ENCODE measurements at places on chromosomes 6 and 20.

GRCh38 chr6:159499034-159499433, 194.0 kb downstream of the SOD2 start:
- H3K4me1 ChIP-seq: no peaks in the 10 kb centered on the region
- DNase-seq: no peak
- H3K36me3 ChIP-seq: no peaks in the 10 kb centered on the region
- no peak overlapping the region for H3K27ac ChIP-seq
- H3K4me3 ChIP-seq: no peak overlapping the region

- no peak overlapping the region for H3K27ac ChIP-seq
- H3K4me1 ChIP-seq: no peaks in the 10 kb centered on the region
- H3K27me3 ChIP-seq: no peaks in the 10 kb centered on the region
- H3K36me3 ChIP-seq: peaks cover 77% of the 10 kb centered on the region
Observed at GRCh38 chr20:20491110-20491783, 123.3 kb downstream of the INSM1 start.

GRCh38 chr6:37029249-37029971, 24.0 kb downstream of the FGD2 start:
- no peaks in the 10 kb centered on the region for H3K27me3 ChIP-seq
- H3K4me3 ChIP-seq: no peak overlapping the region
- peak overlapping the region; percentile 53 for H3K27ac ChIP-seq

DNA sequence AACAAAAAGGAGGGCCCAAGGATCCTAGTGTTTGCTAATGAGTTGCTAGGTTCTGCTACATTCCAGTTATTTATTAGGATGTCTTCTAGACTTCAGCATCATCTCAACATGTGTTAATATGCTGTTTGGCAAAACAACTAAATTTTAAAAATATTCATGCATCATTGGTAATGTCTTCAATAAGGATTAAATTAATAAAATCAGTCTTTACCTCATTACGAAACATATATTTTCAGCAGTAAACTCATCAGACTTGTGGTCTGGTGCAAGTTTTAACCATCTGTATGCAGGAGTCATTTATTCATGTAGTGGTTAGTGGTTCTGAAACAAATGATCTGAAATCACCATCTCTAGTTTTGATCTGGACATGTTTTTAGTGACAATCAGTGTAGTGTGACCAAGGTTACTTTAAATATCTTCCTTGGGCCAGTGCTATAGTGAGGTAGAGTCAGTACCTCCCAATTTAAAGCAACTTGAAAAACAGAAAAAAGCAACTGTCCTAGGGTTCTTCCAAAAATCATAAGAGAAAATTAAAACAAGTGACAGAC, 85.0 kb upstream of the KCNK16 start:
- H3K27me3 ChIP-seq: no peaks in the 10 kb centered on the region
- no peak overlapping the region for H3K4me3 ChIP-seq
- H3K36me3 ChIP-seq: no peaks in the 10 kb centered on the region

DNA sequence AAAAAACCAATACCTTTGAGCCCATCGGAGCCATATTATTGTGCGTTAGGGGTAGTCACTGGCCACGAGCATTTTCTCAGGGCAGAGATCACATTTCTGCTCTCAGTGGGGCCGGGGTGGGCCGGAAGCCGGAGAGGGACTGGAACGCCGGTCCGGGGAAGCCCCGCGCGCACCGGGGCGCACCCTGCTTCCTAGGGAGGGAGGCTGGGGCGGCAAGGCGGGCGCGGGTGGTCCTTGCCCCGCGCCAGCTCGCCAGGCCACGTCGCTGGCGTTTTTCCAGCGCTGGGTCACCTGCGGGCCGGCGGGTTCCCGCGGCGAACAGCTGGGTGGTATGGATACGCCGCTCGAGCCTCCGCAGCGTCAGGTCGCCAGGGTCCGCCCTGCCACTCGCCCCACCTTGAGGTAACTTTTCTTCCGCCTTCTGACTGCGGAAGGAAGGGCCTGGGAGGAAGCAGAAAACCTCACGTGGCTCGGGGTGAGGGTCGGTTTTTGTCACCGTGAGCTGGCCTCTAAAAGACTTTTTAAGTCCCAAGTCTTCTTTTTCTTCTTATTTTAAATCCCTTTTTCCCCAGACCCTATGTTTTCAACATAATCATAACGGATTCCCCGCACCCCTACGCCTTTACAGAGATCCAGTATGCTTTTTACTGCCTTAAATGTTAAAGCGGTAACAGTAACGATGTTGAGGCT, 2.7 kb upstream of the EEF1A1 start:
- H3K27ac ChIP-seq: peak overlapping the region; percentile 100
- H3K36me3 ChIP-seq: peaks cover 4% of the 10 kb centered on the region

GRCh38 chr6:128511506-128511905, 8.9 kb downstream of the PTPRK start:
- peaks cover 5% of the 10 kb centered on the region for H3K4me1 ChIP-seq
- no peak overlapping the region for H3K4me3 ChIP-seq
- DNase-seq: no peak
- H3K27me3 ChIP-seq: peaks cover 18% of the 10 kb centered on the region
- peak overlapping the region; percentile 58 for H3K27ac ChIP-seq
- no peaks in the 10 kb centered on the region for H3K36me3 ChIP-seq

- H3K27me3 ChIP-seq: no peaks in the 10 kb centered on the region
- no peaks in the 10 kb centered on the region for H3K36me3 ChIP-seq
- no peak for DNase-seq
- H3K27ac ChIP-seq: no peak overlapping the region
- H3K4me3 ChIP-seq: no peak overlapping the region
Observed at GRCh38 chr6:135861189-135861588, 9.7 kb downstream of the PDE7B start.

DNA sequence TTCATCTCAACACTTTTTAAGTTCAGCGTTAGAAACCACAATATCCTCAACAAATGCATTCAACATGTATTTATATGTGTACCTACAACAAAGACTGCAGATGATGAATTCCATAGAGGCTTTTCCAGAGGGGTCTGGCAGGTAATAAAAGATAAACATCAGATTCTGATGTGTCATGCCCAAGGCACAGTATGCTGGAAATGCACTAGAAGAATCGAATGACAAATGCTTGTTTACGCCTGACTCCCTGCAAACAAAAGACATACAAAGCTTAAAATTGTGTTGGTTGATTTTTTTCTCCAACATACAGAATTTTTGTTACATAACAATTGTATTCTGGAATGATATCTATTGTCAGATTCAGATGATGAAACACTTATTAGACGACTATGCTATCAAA, at the start of gene LGSN:
LGSN (minus strand) TSS at position 45 of the 400 bp plus-strand sequence; CDS start at position 5, 40 bp downstream.
- no peak within 1 kb of the TSS for H3K27ac ChIP-seq
- no peaks in the 10 kb centered on the region for H3K36me3 ChIP-seq
- H3K27me3 ChIP-seq: no peaks in the 10 kb centered on the region
- no peak for DNase-seq
- no peak within 1 kb of the TSS for H3K4me3 ChIP-seq

DNA sequence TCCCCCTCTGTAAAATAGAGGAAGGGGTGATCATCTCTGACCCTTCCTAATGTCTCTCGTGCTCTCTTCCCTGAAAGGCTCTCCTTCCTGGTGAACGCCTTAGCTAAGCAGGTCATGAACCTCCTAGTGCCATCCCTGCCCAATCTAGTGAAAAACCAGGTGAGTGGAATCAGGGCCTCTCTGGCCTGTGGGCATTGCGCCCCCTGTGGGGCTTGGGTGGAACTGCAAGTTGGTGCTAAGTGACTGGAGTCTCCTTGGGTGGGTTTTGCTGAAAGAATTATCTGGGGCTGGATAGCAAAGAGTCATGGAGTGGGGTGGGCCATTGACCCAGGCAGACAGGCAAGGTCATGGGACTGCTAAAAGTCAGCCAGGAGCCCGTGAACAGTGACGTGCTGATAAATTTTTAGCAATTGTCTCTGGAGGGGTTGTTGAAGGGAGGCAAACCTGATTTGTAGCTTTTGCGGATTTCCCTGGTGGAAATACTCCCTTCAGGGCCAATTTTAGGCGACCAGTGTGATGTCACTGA, 8.9 kb downstream of the BPIFB1 start:
- no peak overlapping the region for H3K27ac ChIP-seq
- H3K4me3 ChIP-seq: no peak overlapping the region
- H3K4me1 ChIP-seq: no peaks in the 10 kb centered on the region
- H3K36me3 ChIP-seq: no peaks in the 10 kb centered on the region
- DNase-seq: no peak
- peaks cover 63% of the 10 kb centered on the region for H3K27me3 ChIP-seq

GRCh38 chr6:38579010-38579628, 60.6 kb downstream of the BTBD9 start:
- no peaks in the 10 kb centered on the region for H3K4me1 ChIP-seq
- H3K36me3 ChIP-seq: no peaks in the 10 kb centered on the region
- H3K4me3 ChIP-seq: no peak overlapping the region
- H3K27me3 ChIP-seq: no peaks in the 10 kb centered on the region
- no peak for DNase-seq
